Fibroblast of skin of left biceps (primary cell): ENCODE measurements at places on chromosomes 12 and 14.

DNA sequence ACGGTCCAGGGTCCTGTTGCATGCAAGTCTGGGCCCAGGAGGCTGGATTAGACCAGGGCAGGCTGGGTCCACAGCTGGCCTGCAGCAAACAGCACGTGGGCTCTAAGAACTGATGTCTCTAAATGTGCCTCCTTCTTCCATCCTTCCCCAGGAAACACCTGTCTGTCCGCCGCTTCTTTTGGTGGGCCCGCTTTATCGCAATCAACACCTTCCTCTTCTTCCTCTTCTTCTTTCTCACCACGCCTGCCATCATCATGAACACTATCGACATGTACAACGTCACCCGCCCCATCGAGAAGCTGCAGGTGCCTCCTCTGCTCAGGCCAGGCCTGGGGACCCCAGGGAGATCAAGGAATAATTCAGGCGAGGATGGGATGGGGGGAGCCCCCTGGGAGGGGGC is 28.3 kb downstream of the NGB start:
- DNase-seq, result no peak

DNA sequence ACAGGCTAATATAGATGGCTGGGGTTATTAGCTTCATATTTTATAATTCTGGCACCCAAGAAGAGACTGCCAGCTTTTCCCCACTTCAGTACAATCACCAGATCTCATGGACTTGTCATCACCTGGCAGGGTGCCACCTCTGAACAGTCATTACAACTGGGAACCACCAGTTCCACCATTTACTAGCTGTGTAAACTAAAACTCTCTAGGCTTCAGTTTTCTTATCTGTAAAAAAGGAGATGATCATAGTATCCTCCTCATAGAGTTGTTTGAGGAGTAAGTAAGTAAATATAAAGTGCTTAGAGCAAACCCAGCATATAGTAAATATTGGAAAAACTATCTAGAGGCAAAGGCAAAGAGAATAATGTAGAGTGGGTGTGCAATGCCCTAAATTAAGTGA is 19.3 kb downstream of the CPNE8 start:
- DNase-seq, result no peak

DNA sequence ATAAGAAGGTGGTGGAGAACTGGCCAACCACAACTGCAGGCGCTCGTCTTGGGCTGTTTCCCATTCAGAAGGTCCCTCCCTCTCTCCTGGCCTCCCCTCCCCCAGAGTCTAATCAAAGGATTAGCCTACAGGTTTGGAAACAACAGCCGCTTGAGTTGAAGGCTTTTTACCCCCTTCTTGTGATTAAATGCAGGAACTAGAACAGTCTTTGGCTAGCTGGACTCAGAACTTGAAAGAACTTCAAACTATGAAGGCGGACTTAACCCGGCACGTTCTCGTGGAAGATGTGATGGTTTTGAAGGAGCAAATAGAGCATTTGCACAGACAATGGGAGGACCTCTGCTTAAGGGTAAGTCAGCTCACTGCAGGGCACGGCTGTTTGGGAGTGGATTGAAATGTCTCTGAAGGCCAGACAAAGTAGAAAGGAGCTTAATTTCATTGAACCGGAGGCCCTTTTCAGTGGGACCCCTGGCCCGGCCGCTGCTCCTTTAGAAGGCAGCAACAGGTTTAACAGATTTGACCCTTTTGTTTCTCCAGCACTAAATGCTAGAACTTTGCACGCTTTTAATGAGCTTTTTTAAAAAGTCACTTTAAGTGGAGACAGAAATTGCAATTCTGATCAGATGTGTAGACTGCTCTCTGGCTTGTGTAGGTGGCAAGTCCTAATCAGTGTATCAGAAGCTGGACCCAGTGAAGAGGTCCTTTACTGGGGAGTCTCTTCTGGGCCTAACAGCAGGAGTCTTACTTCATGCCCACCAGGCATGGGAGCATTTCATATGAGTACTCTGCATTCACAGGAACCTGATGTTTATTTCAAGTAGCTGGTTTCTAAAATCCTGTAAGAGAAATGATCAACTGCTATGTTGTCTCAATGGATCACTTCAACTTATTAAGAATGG is 107.7 kb downstream of the ESR2 start:
- no peak for DNase-seq

DNA sequence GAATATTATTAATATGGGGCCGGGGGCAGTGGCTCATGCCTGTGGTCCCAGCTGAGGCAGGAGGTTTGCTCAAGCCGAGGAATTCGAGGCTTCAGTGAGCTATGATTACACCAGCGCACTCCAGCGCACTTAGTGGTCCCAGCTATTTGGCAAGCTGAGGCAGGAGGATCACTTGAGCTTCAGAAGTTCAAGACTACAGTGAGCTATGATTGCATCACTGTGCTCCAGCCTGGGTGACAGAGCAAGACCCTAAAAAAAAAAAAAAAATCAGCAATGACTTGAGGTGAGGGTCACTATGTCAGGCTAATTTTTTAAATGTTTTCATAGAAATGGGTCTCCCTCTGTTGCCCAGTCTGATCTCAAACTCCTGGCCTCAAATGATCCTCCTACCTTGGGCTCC is 243.4 kb downstream of the RBM19 start:
- DNase-seq, result no peak

GRCh38 chr14:101497684-101498525 is 63.4 kb upstream of the DIO3 start:
- no peak for DNase-seq
